Large intestine (tissue), 12 donors: ENCODE measurements at places on chromosomes 7 and 10.

DNA sequence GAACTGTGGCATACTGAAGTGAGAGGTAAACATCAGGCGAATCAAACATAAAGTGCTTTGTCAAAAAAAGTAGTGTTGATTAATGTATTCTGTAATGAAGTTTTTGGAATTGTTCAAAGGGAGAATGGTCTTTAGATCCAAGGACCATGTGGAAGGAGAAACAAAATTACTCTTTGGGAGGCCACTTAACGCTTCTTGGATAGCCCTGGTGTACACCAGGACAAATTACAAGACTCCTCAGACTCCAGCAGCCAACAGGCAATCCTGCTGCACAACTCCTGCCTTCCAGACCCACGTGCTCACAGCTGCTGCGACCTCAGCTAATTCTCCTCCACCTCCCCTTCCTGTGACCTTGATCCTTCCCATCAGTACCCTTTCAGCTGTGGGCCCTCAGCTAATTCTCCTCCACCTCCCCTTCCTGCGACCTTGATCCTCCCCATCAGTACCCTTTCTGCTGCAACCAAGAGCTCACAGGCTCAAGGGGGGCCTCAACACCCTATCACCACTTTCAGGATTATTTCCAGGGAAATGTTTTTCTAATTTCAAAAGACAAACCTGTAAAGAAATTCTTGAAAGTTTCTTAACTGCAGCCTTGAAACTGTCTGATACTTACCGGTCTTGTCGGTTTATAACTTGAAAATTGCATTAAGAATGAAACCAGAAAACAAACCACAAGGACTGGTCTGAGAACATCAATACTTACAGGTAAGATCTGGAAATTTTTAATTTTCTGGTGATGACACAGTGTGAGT is 29.7 kb upstream of the DDC start:
- no peak for DNase-seq

DNA sequence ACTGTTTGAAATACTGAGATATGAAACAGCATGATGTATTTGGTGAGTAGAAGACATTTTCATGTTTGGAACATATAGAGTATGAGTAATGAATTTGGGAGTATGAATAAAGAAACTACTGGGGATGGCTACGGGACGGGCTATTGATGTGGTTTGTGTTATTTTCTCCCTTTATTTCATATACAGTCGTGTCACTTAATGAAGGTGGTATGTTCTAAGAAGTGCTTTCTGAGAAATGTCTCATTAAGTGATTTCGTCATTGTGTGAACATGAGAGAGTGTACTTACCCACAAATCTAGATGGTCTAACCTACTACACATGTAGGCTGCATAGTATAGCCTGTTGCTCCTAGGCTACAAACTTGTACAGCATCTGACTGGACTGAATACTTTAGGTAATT is 106.3 kb downstream of the CCNY start:
- no peak for DNase-seq

DNA sequence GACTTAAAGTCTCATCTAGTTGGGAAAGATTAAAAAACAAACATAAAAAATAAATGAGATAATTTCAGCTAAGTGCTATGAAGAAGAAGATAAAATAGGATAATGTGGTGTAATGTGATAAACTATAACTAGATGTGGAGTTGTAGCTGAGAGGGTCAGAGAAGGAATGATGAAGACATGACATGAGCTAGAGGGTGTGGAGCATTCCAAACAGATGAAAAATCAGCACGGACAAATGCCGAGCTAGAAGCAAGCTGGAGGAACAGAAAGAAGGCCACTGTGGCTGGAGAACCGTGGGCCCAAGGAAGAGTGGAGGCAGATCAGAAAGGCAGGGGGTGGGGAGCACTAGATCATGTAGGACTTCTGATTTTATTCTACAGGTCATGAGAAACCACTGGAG is 70.6 kb downstream of the CDK6 start:
- DNase-seq: no peak

GRCh38 chr7:151731022-151731441 is 145.9 kb downstream of the PRKAG2 start:
- no peak for DNase-seq

GRCh38 chr10:117460846-117461765 is 81.4 kb upstream of the EMX2 start:
- DNase-seq: no peak
